ENCODE measurements at places on chromosomes 3 and 15.

DNA sequence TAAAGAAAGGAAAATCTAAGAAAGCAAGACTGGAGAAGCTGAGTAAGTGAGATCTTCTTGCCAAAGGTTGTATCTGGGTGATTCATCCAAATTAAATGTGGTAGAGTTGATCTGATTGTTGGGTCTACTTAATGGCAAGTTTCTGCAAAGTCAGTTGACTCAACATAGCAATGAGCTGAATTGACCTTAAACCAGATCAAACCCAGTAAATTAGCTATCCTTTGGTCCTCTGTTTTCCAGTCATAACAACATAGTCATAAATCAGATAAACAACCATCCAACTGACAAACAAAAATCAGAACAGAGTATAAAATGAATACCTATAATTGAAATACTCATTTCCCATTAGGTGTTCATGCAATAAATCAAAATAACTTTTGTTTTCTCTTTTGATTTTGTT is 142.6 kb upstream of the CFAP20DC start:
- DNase-seq = no peak

- DNase-seq = no peak
These were observed 14.8 kb downstream of the VILL start for GRCh38 chr3:38005076-38006020.

DNA sequence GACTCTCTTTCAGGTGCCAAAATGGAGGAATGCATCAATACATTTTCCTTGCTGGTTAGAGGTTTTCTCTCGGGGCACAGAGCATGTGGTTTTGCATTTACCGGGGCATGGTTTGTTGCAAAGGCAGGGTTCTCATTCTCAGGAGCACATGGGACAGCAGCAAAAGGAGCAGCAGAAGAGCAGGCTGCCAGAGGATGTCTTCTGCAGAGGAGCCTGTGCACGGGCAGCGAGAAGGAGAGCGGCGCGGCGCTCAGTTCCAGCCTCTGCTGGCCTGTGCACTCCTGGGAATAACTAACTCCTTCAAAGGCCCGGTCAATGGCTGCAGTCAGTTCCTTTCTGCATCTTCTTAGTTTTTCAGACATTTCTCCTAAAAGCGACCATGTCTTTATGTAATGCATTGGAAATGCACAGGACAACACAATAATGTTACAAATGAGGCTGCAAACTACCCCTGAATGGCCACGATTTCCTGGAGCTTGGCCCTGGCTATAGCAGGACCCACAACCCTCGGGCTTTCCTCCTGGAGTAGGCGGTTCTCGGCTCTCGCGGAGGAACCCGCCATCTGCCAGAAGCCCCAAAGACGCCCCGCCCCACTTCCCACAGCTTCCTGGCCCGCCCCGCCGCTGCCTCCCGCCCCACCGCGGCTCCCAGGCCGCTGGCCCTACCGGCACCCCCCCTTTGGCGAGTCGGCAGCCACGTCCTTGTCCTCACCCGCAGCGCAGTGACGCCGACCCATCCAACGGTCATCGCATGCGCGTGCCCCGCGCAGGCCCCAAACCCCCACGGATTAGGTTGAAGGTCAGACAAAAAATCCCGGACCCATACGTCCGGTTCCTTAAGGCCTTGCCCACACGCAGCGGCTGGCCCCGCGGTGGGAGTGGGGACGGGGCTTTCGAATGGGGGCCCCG is at the start of gene C3orf62:
Gene C3orf62 (minus strand): TSS at position 758 of the 908 bp plus-strand sequence. CDS start 360 bp downstream, at position 398.
- DNase-seq = peak; percentile 40

DNA sequence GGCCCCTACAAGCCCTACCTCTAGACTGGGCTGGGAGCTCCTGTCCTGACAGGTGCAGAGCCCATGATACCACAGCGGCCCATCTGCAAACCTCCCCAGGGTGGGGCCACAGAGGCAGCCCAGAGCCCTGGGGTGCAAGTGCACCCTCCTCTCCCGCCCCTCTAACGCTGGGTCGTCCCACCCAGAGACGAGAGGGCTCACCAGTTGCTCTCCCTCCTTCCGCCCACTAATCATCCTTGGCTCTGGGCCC is 742 bp downstream of the TNK2 start:
- no peak for DNase-seq

GRCh38 chr3:144286235-144286910 is 314.8 kb downstream of the DIPK2A start:
- DNase-seq = no peak

DNA sequence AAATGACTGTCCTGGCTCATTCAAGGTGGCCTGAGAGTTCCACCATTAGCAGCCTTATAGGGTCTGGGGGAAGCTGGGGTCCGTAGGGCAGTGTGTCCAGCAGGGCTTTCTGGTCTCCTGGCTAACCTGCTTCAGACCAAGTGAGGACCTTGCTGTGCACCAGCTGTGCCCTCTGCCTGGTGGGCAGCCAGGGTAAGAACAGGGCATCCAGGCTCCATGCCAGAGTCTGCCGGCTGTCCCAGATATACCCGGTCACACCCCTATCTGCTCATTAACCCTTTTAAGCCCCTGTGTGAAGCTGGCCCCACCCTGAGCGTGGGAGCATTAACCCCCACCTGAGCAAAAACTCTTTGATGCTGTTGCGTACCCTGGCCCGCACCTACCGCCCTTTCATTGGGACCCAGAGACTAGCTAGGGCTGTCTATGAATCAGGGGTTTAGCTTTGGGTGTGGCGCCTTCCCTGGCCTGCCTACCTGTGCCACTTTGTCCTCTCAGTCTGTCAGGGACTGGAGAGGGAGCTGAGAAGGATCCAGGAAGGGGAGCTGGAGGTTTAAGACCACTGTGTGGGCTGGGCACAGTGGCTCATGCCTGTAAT is 17.6 kb downstream of the SEMA3F start:
- no peak for DNase-seq

- DNase-seq = no peak
These were observed 44.5 kb downstream of the TMEM44 start for GRCh38 chr3:194588741-194589140.

DNA sequence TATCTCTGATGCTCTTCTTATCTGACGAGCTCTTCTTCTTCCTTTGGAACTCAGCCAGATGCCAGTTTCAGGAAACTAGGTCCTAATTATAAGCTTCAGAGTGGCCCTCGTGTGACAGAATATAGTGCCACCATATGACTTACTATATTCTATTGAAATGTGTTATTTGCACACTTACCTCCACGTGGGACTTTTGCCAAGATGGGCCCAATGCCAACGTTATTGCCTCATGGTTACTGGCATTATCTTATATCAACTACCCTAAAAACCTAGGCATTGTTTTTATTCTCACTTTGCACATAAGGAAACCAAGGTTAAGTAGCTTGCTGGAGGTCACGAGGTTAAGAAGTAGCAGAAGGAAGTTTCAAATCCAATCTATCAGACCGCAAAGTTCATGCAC is 71.3 kb upstream of the SLCO3A1 start:
- no peak for DNase-seq
